ENCODE measurements at places on chromosomes 4 and X.

DNA sequence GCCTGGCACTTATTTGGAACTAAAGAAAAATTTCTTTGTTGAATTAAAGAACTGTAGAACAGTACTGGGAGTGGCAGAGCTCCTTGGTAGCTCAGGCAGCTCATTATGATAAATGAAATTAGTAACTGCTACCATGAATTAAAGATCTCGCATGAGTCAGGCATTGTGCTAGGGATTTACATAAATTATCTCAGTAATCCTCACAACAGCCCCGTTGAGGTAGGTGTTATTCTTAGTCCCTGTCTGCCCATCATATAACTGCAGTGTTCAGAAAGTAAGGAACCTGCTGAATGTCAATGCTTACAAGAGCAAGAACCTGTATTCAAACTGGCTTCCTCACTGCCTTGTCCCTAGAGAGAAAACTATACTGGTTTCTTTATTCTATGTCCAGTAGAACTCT lies 108.3 kb downstream of the NLGN4X start:
- DNase-seq: no peak

GRCh38 chrX:48813644-48814043 lies 11.8 kb downstream of the HDAC6 start:
- no peak for DNase-seq

DNA sequence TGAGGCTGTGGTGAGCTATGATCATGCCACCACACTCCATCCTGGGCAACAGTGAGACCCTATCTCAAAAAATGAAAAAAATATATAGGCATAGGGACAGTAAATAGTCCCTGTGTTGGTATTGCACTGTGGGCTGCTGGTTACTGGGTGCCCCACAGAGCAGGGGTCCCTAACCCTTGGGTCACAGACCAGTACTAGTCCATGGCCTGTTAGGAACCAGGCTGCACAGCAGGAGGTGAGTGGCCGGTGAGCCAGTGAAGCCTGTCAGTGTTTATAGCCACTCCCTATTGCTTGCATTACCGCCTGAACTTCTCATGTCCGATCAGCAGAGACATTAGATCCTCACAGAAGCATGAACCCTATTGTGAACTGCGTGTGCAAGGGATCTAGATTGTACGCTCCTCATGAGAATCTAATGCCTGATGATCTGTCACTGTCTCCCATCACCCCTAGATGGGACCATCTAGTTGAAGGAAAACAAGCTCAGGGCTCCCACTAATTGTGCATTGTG lies 106.5 kb downstream of the TNIP2 start:
- no peak for DNase-seq

GRCh38 chrX:139113708-139114107 lies 402.2 kb upstream of the FGF13 start:
- DNase-seq: no peak

DNA sequence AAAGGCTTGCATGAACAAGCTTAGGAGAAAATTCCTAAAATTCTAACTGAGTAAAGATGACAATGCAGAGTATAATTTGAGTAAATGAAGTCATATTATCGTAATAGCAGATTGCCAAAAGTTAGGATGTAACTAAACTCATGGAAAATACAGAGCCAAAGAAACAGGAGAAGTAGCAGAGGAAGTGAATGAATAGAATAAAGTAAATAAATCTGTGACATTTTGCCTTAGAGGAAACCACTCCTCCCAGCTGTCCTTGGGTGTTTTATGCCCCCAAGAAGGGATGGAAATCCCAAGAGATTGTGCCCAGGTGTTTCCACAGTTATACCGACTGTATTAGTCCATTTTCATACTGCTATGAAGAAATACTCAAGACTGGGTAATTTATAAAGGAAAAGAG lies 1.9 kb upstream of the BMX start:
- no peak for DNase-seq

GRCh38 chrX:24479924-24480323 lies 14.8 kb downstream of the PDK3 start:
- no peak for DNase-seq

DNA sequence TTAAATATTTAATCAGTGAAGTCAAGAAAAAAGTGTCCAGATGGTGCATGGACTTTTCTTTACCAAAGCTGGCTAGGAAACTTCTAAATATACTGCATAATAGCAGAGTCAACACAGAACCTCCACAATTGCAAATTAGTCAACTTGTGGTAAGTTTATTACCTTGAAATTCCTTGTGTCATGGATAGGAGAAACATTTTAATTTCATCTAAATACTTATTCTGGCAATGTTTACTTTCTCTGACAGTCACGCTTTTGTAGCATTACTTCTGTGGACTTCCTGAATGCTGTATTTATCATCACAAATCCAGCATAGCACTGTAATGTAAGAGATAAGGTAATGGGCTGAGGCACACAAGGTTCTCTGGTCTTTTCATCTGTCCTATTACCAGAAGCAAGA lies 2266.1 kb downstream of the PCDH7 start:
- DNase-seq: no peak

All from kidney (tissue), 22 donors.